ENCODE measurements at places on chromosomes 5 and 9.

- DNase-seq, result no peak
Observed at GRCh38 chr5:128695791-128696530, 157.9 kb upstream of the FBN2 start.

- DNase-seq, result no peak
Observed at GRCh38 chr9:71901695-71902597, 9.0 kb downstream of the ABHD17B start.

- DNase-seq, result no peak
Observed at GRCh38 chr9:95190413-95190812, 127.1 kb downstream of the FANCC start.

DNA sequence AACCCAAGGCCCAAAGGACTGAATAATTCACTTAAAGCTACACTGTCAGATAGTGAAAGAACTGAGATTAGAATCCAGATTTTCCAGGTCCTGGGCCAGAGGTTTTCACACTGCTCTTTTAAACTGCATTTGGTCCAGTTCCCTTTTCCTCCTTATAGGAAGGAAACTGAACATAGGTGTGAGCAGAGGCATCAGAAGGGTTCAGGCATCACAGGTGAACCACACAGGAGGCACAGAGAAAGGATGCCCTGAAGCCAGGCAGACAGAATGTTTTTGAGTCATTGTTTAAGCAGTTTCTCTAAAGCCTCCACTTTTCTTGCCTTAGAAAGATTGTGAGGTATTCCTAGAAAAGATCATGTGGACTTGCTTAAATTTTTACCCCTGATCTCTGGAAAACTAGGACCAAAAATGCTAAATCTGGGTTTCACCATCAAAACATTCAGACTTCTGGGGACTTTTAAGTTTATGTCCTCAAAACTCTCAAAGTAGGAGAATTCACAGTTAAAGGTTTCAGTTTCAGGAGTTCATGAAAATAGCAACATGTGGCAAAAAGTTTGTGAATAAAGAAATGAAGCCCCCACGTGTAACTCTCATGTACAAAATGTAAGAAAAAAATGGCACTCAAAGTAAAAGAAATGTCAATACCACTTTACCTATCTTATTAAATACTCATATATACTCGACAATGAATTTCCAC, 386.1 kb downstream of the NTRK2 start:
- no peak for DNase-seq

- no peak for DNase-seq
Observed at GRCh38 chr5:176342766-176343458, 18.7 kb downstream of the KIAA1191 start.

GRCh38 chr5:179865491-179866240, 7.0 kb upstream of the MRNIP start:
- DNase-seq, result no peak

GRCh38 chr5:150116667-150117400, 30.5 kb upstream of the CSF1R start:
- DNase-seq, result no peak

- no peak for DNase-seq
Observed at GRCh38 chr5:67827541-67827940, 388.0 kb upstream of the PIK3R1 start.

DNA sequence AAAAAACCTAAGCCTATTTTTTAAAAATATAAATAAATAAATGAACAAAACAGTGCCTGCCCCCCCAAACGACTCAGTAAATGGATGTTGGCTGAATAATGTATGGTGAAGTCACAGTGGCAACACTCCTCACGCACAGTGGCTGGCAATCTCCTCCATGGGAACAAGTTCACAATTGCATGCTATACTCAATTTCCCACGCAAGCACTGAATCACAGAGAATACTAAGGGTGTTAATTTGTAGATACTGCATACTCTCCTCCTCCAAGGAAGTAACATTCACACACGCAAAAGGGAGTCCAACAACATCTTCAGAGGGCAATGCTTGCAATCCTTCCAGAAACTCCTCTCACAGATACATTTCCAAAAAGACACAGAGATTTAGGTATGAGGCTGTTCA, 47.5 kb downstream of the SERINC5 start:
- DNase-seq, result no peak

- DNase-seq, result no peak
Observed at GRCh38 chr5:125006011-125006685, 259.7 kb upstream of the ZNF608 start.

DNA sequence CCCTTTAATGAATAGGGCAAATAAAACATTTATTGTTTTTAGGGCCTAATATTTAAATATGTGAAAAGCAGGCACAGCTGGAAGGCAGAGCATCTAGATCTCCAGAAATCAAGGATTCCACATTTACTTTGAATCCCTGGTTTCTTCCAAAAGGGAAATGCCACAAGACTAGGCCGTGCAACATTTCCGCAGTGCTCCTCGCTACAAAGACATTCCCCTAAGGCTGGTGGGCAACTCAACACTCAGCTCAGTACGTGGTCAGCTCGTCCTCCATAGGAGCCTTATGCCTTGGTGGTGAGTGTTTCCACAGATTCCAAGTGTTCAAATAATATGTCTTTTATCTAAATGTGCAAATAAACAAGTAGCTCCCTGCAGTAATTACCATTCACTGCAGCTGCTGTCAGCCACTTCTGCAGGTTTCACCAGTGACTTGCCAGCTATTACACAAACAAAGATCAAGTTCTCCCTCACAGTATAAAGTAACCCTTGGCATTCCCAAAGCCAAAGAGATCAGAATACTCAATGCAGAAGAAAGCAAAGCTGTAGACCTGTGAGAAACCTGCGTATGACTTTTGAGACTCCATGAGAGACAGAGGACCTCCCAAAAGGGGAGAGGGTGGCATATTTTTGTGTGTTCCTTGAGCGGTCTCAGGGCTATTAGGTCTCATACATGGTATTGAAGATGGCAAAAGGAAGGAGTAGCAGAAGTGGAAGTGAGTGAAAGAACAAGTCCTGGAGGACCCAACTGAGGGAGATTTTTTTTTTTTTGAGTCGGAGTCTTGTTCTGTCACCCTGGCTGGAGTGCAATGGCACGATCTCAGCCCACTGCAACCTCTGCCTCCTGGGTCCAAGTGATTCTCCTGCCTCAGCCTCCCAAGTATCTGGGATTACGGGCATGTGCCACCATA, 38.0 kb upstream of the TENT2 start:
- no peak for DNase-seq

DNA sequence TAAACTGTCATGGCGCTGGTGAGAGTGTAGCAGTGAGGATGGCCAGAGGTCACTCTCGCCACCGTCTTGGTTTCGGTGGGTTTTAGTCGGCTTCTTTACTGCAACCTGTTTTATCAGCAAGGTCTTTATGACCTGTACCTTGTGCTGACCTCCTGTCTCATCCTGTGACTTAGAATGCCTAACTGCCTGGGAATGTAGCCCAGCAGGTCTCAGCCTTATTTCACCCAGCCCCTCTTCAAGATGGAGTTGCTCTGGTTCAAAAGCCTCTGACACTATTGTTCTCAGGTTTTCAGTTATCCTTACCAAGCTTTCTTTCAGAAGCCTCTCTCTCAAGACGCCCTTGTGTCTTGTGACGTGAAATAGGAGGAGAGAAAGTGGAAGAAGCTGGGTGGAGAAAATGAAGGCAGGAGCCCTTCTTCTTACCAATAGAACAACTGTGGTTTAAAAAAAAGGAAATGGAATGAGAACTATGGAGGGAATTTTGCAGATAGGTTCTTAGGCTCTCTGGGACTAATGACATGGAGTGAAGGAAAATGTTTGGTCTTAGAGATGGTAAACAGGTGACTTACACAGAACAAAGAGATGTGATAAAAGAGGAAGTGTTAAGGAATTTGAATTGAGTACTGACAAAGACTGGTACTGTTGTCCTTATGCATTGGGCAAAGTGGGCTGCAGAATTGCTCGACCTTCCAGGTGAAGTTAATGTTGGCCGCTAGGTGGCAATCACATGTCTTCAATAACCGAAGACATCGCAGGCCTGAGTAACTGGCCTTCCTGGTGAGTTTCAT, 133.3 kb upstream of the RAI14 start:
- peak; percentile 77 for DNase-seq

DNA sequence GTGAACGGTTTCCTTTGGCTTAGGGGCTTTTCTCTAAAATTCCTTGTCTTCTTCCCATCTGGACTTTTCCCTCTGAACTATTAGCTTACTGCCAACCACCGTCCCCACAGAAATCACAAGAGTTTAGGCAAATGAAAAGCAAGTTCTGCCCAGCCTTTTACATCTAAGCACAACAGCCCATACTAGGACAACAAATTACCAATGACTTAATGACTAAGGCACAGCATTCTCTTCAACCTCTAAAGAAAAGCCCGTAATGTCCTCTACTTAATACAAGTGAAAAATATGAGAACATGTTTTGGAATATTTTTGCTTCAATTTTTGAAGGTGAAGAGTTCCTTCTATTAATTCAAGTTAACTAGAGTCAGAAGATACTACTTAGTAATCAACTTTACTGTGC, 1.2 kb downstream of the ZBTB5 start:
- DNase-seq, result peak; percentile 13

DNA sequence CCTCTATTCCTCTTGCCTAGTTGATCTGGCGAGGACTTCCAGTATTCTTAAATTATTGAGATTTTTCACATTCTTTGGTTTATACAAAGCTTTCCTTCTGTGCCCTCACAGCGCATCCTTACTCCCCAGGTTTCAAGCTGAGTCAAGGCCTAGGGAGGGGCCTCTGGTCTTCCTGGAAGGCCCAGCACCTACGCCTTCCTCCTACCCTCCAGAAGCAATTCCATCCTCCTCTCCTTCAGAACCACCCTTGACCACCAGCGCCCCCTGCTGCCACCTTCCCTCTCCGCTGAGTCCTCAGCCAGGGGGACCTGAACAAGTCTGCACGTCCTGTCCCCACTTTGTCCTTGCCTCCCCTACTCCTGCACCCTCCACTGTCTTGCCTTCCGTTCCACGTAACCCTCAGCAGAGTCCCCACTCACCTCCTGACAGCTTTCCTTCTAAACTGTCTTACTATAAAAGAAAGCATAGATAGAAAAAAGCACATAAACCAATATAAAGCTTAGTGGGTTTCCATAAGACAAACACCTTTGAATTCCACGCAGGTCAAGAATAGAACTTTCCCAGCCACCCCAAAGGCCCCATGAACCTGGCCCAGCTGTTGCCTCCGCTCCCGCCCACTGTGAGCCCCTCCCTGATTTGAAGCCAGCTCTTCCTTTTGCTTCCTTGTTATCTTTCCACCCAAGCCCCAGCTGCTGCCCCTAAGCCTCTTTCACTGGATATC, 63.0 kb upstream of the CTSL start:
- peak; percentile 60 for DNase-seq

DNA sequence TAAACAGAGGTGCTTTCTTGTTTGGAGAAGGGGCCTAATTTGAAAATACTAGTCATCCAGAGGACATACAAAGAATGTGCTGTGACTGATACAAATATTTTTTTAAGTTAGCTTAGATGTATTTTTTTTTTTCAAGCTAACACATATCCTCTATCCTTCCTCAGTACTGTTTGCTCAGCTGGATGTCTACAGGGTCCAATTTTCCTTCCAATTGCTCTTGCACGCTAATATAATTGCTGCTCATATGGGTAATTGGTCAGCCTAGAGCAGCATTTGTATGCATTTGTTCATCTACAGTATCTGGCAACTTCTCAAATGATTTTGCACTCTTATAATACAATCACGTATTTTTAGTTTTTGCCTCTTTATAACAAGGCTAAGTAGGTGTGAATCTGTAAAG, 84.7 kb downstream of the ZDHHC21 start:
- DNase-seq, result no peak

DNA sequence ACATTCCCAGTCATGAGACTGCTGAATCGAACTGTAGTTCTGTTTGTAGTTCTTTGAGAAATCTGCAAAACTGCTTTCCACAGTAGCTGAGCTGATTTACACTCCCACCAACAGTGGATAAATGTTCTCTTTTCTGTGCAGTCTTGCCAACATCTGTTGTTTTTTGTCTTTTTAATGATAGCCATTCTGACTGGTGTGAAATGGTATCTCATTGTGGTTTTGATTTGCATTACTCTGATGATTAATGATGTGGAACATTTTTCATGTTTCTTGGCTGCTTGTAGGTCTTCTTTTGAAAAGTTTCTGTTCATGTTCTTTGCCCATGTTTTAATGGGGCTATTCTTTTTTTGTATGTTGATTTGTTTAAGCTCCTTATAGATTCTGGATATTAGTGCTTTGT, 187.3 kb upstream of the TLE4 start:
- no peak for DNase-seq

GRCh38 chr9:16704116-16705110, 166.1 kb downstream of the BNC2 start:
- DNase-seq, result no peak

DNA sequence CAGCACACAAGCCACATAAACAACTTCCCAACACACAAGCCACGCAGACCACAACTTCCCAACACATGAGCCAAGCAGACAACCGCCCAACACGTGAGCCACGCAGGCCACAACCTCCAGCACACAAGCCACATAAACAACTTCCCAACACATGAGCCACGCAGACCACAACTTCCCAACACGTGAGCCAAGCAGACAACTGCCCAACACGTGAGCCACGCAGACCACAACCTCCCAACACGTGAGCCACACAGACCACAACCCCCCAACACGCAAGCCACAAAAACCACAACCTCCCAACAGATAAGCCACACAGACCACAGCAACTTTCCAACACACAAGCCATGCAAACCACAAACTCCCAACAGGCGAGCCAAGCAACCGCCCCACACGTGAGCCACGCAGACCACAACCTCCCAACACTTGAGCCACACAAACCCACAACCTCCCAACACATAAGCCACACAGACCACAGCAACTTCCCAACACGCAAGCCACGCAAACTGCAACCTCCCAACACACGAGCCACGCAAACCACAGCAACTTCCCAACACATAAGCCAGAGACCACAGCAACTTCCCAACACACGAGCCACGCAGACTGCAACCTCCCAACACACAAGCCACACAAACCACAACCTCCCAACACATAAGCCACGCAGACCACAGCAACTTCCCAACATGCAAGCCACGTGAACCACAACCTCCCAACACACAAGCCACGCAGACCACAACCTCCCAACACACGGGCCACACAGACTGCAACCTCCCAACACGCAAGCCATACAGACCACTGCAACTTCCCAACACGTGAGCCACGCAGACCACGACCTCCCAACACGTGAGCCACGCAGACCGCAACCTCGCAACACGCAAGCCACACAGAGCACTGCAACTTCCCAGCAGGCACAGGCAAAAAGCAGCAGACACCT, 10.1 kb downstream of the BRD9 start:
- no peak for DNase-seq

DNA sequence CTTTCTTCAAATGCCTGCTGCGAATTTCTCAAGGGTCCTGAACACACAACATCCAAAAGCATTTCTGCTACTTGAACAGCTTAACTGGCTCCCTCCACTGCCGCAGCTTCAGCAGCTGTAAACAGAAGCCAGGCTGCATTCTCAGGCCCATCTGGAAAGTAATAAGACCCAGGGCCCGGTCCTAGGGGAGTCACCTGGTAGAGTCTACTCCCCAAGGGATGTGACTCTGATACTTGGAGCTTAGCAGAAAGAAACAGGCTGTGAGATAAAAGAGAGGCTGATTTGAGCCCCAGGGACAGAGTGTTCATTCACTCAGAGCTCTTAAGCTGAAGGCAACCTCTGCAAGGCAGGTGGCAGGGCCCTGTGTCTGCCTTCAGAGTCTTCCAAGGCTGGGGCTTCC, 356.8 kb downstream of the SPOCK1 start:
- DNase-seq, result no peak

GRCh38 chr9:135218331-135219225, 131.1 kb downstream of the OLFM1 start:
- peak; percentile 1 for DNase-seq

Measured in suppressor macrophage treated with lipopolysaccharide for 1 hour (primary cell).